ENCODE measurements at places on chromosomes 2 and 18.

GRCh38 chr18:53551868-53552426 lies 672.5 kb downstream of the MBD2 start:
- DNase-seq, result no peak

DNA sequence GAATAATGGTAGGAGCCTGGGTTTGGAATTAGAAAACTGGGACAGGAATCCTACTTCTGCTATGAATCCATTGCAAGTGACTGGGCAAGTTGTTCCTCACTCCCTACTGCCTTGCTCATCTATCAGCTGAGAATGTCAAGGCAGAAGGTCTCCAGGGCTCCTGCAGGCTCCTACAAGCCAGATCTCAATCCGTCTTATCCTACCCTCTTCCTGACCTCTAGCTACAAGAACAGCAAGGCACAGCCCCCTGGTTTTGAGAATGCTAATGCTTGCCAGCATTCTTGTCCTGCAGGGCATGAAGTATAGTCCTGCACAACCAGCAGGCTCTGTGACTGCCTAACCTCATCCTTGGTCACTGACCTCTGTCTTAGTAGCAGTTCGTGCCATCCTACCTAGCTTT lies 141.9 kb upstream of the TNP1 start:
- no peak for DNase-seq

DNA sequence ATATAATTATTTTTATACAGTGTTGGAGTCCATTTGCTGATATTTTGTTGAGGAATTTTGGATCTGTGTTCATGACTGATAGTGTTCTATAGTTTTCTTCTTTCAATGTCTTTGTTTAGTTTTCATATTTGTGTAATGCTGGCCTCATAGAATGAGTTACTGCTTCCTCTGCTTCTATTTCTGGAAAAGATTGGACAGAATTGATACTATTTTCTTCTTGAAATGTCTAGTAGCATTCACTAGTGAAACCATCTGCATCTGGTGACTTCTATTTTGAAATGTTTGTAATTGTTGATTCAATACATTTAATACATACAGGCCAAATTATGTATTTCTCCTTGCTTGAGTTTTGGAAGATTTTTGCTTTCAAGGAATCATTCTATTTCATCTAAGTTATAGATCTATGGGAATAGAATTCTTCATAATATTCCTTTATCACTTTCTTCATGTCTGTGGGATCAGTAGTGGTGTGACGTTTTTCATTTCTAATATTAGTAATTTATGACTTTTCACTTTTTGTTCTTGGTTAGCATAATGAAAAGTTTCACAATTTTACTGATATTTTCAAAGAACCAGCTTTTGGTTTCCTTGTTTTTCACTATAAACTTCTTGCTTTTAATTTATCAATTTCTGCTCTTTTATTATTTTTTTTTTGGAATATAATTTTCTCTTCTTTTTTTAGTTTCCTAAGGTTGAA lies 509.9 kb upstream of the VRK2 start:
- DNase-seq, result no peak

DNA sequence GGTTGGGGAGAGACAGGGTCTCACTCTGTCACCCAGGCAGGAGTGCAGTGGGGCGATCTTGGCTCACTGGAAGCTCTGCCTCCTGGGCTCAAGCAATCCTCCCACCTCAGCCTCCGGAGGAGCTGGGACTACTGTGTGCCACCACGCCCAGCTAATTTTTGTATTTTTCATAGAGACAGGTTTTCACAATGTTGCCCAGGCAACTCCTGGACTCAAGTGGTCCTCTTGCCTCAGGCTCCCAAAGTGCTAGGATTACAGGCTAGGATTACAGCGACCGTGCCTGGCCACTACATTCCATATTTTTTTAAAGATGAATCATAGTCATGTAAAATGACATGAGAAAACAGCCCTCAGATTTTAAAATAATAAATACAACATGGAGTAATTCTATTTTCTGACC lies 32.3 kb downstream of the CWC22 start:
- no peak for DNase-seq
